ENCODE measurements at places on chromosomes 7 and 10.

- peak; percentile 41 for DNase-seq
Observed at GRCh38 chr10:90398566-90398965, 459.3 kb downstream of the HTR7 start.

- DNase-seq: peak; percentile 81
Observed at GRCh38 chr10:99329554-99330346, 594 bp downstream of the CNNM1 start.

GRCh38 chr7:157310676-157311185, 26.1 kb upstream of the DNAJB6 start:
- no peak for DNase-seq

DNA sequence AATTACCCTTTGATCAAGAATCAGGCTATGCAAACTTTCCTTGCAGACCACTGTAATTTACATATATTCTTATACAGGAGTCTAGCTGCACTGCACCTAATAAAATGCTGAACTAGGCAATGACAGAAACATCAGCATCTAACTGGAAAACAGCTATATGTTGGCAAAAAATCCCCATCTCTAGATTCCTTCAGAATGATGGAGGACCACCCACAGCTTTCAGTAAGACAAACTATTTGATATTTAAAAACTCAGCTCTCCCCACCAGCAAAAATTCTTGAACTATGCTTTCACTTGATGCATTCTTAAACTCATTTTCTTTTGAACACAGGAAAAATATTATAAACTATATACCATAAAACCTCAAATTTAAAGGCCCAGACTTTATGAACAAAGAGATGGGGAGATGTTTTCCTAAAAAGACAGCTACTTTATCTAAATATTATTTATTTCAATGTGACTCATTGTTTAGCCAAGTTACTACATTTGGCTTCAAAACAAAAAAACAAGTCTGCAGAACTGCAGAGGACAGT, 77.4 kb downstream of the SEMA3C start:
- no peak for DNase-seq

- no peak for DNase-seq
Observed at GRCh38 chr10:114749014-114749413, 72.6 kb upstream of the FHIP2A start.

DNA sequence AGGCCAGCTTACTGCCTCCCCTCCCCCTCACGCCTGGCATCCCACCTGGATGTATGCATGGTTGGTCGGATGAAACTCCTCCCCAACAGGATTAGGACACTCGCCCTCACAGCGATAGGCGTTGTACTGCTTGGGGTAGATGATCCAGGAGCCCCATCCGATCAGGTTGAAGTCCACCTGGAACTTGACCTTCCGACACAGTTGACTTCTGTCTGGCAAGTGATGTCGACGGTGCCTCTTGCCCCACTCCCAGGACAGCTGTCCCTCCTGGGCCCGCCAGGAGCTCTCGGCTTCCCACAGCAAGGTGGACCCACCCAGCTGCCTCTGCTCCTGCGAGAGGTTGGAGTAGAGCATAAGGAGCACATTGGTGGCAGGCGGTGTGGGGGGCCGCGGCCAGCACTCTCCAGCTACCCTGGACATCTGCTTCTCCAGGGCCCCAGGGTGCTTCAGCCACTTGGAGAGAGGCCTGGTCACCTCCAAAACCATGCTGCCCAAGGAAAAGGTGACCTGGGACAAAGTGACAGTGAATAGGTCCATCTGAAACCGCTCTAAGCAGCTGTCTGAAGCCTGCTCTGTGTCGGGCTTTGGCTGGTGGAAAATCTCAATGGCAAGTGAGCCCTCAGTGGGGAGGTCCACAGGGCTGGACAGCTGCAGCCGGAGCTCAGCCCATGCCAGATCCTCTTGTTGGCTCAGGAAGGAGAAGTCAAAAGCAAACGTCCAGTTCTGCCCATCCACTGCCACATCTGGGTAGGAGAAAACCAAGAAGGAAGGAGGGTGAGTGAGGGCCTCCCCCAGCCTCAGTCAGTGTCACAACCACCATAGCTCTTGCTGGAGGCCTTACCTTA, 6.0 kb downstream of the NODAL start:
- DNase-seq: no peak

- DNase-seq: no peak
Observed at GRCh38 chr10:3769556-3769955, 15.5 kb downstream of the KLF6 start.

DNA sequence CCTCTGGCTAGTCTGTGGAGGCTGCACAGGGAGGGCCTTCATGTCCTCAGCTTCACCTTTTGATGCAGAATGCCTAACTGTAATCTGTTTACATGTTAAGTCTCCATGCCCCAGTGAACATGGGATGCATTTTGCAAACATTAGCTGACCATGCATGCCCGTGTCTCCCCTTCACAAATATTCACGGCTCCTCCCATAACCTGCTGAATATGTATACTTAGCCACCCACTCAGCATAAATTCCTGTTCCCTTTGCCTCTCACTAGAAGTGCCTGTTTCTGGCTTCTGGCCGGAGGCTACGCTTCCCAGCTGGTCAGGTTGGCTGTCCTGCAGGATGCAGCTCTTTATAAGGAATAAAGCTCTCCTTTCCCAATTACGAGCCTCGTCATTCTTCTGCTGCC, 552.7 kb downstream of the DNAJB6 start:
- DNase-seq: no peak

GRCh38 chr10:61299156-61299555, 154.0 kb downstream of the TMEM26 start:
- DNase-seq: no peak

DNA sequence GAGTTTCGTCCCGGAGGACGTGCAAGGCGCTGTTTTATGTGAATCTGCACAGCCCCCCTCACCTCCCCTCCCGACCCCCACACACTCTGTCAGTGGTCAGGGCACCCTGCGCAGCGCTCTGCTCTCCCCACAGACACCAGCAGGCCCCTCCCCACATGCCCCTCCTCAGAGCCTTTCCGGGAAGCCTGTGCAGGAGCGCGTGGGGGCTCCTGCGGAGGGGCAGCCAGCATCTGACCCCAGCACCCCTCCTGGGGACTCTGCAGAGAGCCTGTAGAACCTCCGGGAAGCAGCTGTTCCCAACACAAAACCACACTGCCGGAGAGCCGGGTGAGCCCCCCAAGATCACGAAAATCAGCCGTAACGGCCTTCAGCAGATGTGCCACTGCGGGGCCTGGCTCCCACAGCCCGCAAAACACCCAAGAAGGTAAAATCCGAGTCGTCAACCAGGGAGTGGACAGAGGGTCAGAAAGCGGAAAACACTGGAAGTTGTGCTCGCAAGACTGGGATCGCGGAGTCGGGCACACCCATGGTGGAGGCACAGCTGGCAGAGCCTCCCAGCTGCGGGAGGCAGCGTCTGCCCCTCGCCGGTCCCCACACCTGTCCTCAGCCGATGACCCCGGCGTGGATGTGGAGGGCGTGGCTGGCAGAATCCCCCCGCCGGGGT, 53.8 kb upstream of the PDGFA start:
- DNase-seq: no peak

DNA sequence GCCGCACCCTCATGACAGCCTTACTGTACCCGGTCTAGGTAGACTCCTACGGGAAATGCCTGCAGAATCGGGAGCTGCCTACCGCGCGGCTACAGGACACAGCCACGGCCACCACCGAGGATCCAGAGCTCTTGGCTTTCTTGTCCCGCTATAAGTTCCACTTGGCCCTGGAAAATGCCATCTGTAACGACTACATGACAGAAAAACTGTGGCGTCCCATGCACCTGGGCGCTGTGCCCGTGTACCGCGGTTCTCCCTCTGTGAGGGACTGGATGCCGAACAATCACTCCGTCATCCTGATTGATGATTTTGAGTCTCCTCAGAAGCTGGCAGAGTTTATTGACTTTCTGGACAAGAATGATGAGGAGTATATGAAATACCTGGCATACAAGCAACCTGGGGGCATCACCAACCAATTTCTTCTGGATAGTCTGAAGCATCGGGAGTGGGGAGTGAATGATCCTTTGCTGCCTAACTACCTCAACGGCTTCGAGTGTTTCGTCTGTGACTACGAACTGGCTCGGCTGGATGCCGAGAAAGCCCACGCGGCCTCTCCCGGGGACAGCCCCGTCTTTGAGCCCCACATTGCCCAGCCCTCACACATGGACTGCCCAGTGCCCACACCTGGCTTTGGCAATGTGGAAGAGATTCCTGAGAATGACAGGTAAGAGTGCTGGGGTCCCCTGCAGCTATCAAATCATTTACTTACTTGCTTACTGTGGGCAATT, 8.5 kb upstream of the CHCHD1 start:
- peak; percentile 48 for DNase-seq

- DNase-seq: peak; percentile 42
Observed at GRCh38 chr10:29689001-29689400, 54.2 kb upstream of the SVIL start.

- no peak for DNase-seq
Observed at GRCh38 chr7:74221713-74222112, 11.9 kb downstream of the LAT2 start.

DNA sequence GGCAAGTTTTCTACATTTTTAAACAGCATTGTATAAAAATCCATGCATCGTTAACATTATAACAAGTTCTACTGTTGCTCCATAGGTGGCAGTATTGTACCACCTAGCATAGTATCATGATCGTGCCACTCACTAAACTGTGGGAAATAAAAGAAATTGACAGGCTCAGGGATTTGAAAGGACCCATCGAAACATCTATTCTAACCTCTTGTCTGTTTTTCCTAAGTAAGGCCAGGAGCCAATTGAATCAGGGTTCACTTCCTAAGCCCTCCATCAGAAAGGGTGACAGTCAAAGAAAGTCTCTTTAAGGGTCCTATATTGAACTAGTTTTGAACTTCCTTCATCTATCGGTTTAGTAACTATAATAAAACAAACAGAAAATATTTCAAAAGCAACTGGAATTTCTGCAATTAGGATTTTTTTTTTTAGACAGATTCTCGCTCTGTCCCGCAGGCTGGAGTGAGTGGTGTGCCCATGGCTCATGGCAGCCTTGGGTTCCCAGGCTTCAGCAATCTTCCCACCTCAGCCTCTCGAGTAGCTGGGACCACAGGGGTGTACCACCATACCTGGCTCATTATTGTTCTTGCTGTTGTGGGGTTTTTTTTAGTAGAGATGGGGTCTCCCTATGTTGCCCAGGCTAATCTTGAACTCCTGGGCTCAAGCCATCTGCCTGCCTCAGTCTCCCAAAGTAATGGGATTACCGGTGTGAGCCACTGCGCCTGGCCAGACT, 9.4 kb downstream of the HACD1 start:
- peak; percentile 84 for DNase-seq

DNA sequence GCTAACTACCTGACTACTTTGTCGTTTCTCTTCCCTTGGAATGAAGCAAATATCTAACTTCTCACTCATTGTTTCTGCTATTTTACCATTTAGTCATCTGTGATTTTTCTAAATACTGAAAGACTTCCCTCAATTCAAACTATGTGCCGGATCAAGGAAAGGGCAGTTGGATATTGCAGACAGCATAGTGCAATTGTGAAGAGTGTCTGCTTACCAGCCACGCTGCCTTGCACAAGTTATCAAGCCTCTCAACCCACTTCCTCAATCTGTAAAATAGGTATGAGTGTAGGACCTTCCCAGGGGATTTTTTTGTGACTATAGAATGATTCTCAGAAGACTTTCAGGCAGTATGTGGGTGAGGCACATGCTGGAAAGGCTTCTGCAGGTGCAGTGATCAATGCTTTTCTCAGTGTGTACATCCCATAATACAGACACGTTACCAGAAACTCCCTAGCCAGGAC, 54.3 kb downstream of the EGFR start:
- no peak for DNase-seq

GRCh38 chr7:87912121-87912520, 21.9 kb upstream of the ADAM22 start:
- no peak for DNase-seq

GRCh38 chr10:79229071-79229541, 118.2 kb upstream of the PPIF start:
- peak; percentile 84 for DNase-seq

- no peak for DNase-seq
Observed at GRCh38 chr10:131371571-131371970, 60.0 kb upstream of the TCERG1L start.

GRCh38 chr7:26078437-26079336, 73.3 kb upstream of the NFE2L3 start:
- DNase-seq: peak; percentile 94

DNA sequence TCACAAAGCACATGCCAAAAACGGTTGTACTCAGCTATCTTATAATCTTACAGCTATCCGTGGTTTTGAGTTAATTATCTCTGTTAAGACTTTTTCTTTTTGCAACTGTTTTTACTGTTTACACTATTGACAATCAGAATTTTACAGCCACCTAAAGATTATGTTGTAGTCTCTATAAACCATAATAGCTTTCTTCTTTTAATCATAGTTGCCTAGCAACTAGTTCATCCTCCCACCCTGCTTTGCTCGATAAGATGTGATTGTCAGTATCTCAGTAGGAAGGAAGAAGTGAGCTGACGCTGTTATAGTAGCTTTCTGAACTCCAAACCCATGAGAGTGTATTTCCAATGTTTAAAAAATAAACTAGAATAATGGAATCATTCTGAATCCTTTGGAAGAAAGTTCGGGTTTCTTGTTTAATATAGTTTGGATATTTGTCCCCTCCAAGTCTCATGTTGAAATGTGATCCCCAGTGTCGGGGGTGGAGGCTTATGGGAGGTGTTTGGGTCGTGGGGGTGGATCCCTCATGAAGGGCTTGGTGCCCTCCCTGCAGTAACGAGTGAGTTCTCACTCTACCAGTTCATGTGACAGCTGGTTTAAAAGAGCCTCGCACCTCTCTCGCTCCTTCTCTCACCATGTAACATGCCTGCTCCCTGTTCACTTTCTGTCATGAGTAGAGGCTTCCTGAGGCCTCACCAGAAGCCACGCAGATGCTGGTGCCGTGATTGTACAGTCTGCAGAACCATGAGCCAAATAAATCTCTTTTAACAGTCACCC, 68.1 kb downstream of the SVOPL start:
- DNase-seq: no peak

DNA sequence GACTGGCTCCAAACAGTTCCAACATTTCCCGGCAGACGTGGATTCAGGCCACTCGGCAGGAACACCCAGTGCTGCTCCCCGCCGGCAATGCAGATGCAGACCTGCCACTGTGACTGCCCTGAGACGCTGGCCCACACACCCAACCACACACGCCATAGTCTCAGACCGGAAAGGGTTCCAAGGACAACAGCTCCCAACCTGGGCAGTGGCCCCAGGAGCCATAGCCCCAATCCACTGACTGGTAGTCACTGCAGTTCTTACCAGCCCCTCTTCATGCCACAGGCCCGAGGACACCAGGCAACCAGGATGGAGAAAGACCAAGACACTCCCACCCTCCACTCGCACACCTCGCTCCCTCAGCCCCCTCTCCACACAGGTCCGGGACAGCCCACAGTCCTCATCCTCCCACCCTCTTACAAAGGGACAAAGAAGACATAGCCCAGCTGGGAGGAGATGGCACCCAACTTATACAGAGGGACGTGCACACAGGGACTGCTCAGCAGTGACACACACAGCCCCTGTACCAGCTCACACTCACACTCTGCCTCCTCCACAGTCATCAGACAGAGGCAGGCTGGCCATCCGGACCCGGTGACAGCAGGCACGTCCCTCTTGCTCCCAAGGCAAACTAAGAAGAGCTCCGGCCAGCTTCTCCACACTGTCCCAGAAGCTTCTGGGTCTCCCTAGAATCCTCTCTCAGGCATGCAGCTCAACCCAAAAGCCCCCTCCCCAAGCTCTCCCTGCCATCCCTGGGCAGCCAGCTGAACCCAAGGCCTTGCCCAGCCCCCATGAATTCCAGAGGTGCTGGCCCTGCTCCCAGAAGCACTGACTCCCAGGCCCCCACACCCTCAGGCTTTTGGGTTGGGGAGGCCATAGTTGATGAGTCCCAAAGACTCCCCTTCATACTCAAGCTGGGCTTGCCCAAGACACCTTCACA, 24.8 kb downstream of the KCNH2 start:
- DNase-seq: no peak
